A549 treated with AZD2906 at 1 μM for 4 hours (cell line): ENCODE measurements at places on chromosomes 13 and 19. TPM values are rescaled to one million over a fixed set of nuclear protein-coding genes. Genes with fewer than 3 reads are reported as not detected.

ZNF614 gene
- total RNA-seq: 2.5 to 3.5 TPM (median 2.9 TPM) in 5 replicates

ACP7 gene
- 0.05 to 0.10 TPM (median 0.05 TPM) in 4 of 5 replicates, not detected in the other for total RNA-seq

LILRB2 gene
- total RNA-seq: 0.08 to 0.17 TPM (median 0.09 TPM) in 4 of 5 replicates, not detected in the other

CCL25 gene
- not detected in 5 replicates for total RNA-seq

ZSCAN4 gene
- not detected in 5 replicates for total RNA-seq

C3 gene
- 39.7 to 51.9 TPM (median 46.5 TPM) in 5 replicates for total RNA-seq

GEMIN7 gene
- 91.8 to 109 TPM (median 95.5 TPM) in 5 replicates for total RNA-seq
